Skin of body (tissue), 3 donors: ENCODE measurements at places on chromosomes 12 and 14.

- DNase-seq = no peak
Observed at GRCh38 chr12:9751204-9752144, 9.2 kb downstream of the CD69 start.

GRCh38 chr14:29648045-29648444 is 279.6 kb downstream of the PRKD1 start:
- DNase-seq = no peak

DNA sequence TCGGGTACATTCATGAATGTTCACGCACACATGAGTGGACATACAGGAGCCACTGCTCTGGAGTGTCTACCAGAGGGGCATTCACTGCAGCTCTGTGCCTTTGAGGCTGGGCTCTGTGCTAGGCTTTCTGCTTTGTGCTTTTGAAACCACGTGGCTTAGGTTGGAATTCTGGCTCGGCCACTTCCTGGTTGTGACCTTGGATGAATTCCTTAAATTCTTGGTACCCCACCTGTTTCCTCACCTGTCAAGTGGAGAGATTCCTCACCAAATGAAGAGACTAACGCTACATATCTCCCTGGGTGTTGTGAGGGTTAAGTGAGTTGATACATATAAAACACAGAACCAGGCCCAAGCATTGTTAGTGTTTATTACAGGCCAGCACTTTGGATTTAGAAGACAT is 842.8 kb downstream of the VRK1 start:
- no peak for DNase-seq

DNA sequence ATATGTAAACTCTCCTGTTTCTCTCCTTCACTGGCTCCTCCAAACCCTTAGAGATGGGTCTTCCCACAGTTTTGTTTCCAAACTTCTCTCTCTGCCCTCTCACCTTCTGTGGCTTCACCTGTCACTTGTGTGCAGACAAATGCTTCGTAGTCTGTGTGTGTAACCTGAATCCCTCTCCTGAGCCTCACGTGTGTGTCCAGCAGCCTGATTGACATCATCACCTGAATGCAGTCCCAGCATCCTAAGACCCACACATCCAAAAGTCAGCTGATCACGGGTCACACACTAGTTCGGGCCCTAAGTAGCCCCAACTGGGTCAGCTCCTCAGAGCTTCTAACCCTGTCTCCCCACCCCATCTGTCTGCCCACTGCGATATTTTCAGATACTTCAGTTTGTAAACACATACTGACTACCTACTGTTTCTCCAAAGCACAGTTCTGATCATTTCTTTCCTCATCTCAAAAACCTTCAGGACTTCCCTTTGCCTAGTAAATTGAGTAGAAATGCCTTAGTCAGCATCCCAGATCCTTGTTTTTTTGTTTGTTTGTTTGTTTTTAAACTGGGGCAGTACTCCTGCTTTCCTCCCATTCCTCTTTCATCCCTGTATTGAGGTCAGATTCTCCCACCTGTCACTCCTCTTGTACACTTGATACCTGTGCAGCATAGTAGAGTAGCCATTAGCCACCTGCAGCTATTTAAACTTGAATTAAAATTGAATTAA is 23.7 kb downstream of the FNTB start:
- DNase-seq = no peak
